Tongue (tissue), 3 donors: ENCODE measurements at places on chromosomes 2 and 18.

- no peak for DNase-seq
Measured at GRCh38 chr2:177348118-177348654, 44.4 kb upstream of the AGPS start.

GRCh38 chr2:127632592-127633489 is 13.1 kb upstream of the GPR17 start:
- no peak for DNase-seq

DNA sequence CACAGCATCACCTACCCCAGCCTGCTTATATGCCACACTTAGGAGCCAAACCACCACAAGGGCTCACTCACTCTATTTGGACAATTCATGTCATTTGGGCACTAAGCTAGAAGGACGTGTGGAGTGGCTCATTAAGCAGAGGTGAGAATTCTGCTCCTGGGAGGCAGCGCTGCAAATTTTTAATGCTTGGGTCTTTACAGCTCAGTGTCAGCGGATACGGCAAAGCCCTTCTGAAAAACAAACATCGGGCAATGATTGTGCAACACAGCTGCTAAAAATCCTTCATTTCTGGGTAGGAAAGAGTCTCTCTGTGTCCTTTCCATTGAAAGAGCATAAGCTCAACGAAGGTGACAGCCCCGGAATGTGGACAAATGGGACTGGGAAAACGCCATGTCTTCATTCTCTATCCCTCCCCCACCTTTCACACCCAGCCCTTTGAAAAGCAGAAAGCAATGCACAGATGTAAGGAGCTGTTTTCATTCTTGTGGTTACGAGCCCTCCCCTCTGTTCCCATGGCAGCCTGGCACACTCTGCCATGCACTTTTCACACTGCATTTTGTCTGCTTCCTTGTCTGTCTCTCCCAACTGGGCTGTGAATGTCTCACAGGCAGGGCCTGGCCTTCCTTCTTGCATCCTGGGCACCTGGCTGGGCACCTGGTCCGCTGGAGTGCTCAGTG is 16.0 kb downstream of the TMEM177 start:
- DNase-seq: peak; percentile 81

GRCh38 chr18:67132919-67133318 is 383.6 kb downstream of the DSEL start:
- DNase-seq: peak; percentile 17

DNA sequence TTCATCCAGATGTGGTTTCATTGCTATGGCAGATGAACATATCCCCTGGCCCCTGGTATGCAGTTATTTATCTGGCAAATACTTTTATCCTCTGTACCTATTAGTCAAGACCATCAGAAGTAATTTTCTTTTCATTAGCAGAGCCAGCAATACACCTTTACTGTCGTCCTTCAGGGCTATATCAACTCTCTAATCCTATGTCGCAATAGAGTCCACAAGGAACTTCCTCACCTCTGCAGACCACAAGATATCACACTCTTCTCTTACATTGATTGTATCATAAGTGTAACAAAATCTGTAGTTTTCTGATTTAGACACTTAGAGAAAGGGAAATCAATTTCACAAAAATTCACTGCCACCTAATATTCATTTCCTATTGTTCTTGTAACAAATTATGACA is 252.9 kb upstream of the DCC start:
- no peak for DNase-seq

DNA sequence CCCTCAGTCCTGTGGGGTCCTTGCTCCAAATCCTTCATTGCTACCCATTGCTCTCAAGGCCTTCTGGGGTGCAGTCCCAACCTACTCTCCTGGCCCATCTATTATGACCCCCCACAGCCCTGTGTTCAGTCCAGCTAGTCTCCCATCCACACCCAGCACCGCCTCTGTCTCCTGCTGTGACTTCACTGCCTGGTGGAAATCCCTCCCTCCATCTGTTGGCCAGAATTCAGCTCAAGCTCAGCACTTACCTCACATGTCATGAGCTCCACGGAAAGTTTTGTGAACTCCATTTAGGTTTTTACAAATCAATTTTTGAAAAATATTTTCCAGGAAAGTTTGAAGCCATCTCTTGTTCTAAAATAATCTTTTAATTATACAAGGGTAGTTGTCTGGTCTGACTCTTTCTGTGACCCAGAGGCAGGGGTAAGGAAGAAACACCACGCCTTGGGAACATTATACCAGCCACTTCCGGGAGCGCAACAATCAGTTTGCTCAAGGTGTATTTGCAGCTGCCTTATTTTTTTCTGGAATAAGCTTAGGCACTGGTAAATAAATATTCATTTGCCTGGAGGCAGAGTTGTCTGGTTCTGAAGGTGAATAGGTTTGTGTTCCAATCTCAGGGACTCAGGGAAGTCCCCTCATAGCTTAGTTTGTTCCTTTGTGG is 110.8 kb downstream of the VIT start:
- no peak for DNase-seq

DNA sequence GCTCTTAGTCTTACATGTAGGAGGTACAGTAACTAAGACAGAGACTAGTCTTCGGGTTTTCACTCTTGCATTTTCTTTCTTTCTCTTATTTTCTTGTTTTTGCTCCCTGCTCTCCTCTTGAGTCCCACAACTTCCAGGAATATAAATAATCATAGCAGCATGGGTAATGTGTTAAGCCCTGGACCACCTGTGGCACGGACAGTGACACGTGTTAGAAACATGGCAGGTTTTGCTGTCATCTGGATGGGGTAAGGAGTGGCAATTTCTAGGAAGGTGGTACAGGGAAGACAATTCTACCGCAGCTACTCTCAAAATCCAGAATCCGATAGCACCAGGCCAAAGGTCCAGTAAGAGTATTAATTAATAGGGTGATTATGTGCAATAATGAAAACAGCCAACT is 237.5 kb upstream of the FAM98A start:
- no peak for DNase-seq

- DNase-seq: no peak
Measured at GRCh38 chr18:48017635-48018034, 87.2 kb upstream of the SMAD2 start.

DNA sequence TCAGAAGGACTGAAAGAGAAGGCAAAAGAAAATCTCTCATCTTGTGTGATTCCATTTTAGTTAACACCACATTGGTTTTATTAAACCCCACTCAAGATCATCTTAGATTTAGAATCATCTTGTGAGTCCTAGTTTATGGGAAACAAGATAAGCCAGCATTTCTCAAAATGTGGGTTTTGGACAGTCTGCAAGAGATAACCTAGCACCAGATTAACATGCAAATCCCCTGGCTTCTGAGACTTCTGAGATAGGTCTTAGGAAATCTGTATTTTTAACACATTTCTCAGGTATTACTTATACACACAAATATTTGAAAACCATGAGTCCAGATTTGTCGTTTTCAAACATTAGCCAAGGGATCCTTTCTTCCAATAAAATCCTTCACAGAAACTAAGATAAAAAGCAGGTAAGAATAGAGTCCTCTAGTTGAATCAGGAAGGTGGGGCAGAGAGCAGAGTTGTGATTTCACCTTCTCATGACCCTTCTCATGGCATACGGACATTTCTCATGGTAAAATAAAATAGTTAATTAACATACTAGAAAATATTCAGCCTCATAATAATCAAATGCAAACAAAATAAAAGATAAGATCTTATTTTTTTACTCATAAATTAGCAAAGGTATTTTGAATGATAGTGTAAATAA is 287.2 kb upstream of the FN1 start:
- no peak for DNase-seq

DNA sequence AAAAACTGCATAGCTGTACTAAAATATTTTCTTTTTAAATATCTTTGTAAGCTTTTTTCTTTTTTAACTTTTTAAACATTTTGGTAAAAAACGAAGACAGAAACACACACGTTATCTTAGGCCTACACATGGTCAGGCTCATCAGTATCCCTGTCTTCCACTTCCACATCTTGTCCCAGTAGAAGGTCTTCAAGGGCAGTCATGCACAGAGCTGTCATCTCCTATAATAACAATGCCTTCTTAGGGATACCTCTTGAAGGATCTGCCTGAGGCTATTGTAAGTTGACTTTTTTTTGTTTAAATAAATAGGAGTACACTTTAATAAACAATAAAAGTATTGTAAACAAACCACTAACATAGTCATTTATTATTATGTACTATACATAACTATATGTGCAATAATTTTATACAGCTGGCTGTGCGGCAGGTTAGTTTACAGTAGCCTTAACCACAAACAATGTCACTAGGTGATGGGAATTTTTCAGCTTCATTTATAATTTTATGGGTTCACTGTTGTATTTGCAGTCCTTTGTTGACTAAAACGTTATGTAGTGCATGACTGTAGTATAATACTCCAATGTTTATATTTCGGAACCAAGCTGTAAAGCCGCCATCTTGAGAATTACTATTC is 124.4 kb downstream of the MAP4K4 start:
- DNase-seq: no peak

DNA sequence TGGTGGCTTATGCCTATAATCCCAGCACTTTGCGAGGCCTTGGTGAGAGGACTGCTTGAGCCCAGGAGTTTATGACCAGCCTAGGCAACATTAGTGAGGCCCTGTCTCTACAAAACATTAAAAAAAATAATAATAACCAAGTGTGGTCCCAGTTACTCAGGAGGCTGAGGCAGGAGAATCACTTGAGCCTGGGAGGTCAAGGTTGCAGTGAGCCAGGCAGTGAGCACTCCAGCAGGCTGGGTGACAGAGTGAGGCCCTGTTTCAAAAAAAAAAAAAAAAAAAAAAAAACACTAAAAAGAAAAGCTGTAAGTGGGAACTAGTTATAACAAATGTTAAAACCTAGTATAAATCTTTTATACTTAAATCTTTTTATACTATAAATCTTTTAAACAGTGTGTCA is 146.2 kb upstream of the ITGA4 start:
- no peak for DNase-seq

GRCh38 chr2:132448771-132449170 is 32.2 kb downstream of the GPR39 start:
- peak; percentile 26 for DNase-seq

DNA sequence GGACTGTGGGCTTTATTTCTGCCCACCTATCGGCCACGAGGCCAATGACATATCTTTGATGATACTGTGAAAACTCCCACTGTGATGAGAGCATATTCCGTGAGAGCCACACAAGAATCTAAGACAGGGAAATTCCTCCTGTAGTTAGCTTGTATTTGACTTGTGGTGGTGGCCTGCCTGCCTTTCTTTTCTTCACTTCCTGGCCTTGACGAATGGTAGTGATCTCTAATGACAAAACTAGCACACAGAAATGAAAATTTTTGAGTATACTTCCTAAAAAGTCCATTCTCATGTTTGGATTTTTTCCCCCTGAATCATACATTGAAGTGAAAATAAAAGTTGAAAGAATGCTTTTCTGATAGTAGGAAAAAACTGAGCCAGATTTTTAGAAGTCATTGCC is 94.4 kb downstream of the MGAT5 start:
- DNase-seq: no peak

- no peak for DNase-seq
Measured at GRCh38 chr2:17299891-17300540, 218.2 kb downstream of the RAD51AP2 start.

DNA sequence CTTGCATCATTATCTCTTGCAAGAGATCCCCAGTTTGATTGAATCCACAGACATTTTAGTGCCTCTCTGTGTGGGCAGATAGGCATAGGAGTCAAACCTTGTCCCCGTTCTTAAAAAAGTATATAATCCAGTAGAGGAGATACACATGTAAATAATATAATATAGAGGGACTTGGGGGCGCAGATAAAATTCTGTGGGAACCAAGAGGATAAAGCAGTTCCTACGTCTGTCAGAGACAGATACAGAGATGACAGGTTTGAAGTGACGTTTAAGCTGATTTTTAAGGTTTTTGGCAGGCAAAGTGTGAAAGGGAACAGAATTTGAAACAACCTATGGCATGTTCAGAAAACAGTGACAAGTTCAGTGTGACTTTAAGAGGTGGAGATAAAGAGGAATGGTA is 63.1 kb downstream of the CAB39 start:
- DNase-seq: no peak

- no peak for DNase-seq
Measured at GRCh38 chr2:119849838-119850565, 90.3 kb downstream of the PTPN4 start.

GRCh38 chr2:173441222-173441621 is 86.5 kb downstream of the CDCA7 start:
- DNase-seq: peak; percentile 58

DNA sequence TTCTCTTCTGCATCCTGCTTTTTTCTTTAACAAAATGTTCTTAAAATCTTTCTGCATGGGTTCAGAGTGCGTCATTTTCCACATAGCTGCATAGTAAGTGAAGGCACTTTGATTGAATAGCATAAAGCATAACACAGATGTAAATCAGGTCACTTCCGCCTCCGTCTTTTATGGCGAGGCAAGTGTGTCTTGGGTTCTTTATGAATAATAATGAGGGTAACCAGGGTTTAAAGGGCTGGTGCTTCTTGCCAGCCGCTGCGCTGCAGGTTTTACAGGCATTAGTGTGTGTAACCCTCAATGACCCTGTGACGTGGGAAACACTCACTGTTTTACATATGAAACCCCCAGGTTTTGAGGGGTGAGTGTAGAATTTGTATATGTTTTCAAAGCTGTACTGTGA is 164.2 kb downstream of the MYT1L start:
- no peak for DNase-seq

DNA sequence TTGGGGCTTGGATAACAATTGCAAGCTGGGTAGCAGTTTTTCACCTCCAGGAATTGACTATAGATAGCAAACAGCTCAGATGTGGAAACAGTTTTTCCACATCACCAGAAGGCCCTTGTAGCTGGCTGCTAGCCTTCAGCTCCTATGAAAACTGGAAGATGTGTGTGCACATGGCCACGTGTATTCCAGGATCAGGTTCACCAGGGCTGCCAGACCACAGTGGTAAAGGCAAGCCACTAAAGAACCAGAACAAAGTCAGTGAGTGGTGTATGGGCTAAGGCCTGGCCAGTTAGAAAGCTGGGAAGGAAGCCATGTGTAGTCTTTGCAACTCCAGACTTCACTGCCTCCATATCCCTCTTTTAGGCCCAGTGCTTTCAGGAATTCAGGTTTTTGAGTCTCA is 12.9 kb downstream of the LRRTM1 start:
- peak; percentile 38 for DNase-seq
